ENCODE measurements at places on chromosomes 4 and X.

GRCh38 chrX:50180073-50180940 lies 20.5 kb downstream of the AKAP4 start:
- DNase-seq: no peak

DNA sequence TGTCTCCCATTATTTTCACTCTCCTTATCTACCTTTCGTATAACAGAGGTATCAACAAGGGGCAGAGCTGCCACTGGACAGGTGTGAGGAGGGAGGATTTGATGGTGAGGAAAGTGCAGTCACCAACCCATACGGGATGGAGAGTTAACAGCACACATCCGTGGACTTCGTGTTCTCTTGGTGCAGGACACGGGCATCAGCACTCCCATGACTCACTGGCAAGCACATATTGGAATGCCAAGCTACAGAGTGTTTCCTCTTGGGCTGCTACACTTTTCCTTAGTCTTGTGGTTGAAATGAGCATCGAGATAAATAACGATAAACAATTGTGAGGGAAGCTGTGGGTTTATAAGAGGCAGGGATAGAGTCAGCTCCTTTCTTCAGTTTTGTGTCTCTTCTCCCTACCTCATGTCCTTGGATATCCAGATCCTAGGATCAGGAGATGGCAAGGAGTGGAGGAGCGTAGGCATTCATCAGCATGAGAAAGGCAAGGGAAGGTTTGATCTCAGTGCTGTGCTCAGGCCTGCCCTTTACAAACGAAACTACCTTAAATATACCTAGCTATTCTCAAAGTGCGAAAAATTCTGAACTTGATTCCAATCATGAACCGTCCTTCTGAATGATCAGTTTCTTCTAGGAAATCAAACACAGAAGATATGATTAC lies 96.3 kb downstream of the ZNF827 start:
- no peak for DNase-seq

- DNase-seq: no peak
Measured at GRCh38 chr4:139777757-139778156, 112.1 kb downstream of the MGST2 start.

- peak; percentile 25 for DNase-seq
Measured at GRCh38 chr4:159042097-159042605, 60.7 kb upstream of the RAPGEF2 start.

DNA sequence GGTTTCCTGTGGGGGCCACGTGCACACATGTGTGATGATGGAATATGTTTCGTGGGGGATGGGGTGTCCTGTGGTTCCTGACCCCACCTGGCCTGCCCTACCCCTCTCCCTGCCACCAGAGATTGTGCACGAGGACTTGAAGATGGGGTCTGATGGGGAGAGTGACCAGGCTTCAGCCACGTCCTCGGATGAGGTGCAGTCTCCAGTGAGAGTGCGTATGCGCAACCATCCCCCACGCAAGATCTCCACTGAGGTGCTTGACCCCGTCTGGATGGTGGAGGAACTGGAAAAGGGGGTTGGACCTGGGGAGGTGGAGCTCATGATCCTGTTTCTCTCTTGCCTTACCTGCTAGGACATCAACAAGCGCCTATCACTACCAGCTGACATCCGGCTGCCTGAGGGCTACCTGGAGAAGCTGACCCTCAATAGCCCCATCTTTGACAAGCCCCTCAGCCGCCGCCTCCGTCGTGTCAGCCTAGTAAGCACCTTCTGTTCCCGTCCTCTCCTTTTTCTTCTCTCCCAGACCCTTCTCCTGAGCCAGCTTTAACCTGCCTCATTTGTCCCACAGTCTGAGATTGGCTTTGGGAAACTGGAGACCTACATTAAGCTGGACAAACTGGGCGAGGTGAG lies 5.9 kb downstream of the CDK16 start:
- no peak for DNase-seq

GRCh38 chr4:113905301-113905700 lies 74.1 kb downstream of the ARSJ start:
- no peak for DNase-seq

DNA sequence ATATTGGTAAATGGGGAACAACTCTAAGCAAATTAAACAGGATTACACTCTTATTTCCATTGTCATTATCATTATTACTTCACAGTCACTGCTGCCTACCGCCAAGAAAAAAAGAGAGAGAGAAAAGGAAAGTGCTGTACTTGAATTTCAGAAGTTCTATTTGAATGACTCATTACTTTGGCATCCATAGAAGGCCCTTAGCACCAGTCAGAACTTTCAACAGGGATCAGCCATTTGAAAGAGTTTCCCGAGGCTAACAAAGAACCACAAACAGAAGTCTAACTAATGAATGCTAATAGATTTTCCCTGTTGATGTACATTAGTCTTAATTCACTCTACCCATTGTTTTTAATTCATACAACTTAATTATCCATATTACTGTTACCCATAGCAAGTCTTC lies 116.3 kb downstream of the SHROOM4 start:
- no peak for DNase-seq

- DNase-seq: peak; percentile 5
Measured at GRCh38 chr4:139692309-139693012, 26.8 kb downstream of the MGST2 start.

- no peak for DNase-seq
Measured at GRCh38 chr4:109206620-109207019, 95.8 kb downstream of the COL25A1 start.

- no peak for DNase-seq
Measured at GRCh38 chr4:140138428-140138827, 15.6 kb downstream of the MAML3 start.

- no peak for DNase-seq
Measured at GRCh38 chrX:39828971-39829370, 268.8 kb downstream of the BCOR start.

DNA sequence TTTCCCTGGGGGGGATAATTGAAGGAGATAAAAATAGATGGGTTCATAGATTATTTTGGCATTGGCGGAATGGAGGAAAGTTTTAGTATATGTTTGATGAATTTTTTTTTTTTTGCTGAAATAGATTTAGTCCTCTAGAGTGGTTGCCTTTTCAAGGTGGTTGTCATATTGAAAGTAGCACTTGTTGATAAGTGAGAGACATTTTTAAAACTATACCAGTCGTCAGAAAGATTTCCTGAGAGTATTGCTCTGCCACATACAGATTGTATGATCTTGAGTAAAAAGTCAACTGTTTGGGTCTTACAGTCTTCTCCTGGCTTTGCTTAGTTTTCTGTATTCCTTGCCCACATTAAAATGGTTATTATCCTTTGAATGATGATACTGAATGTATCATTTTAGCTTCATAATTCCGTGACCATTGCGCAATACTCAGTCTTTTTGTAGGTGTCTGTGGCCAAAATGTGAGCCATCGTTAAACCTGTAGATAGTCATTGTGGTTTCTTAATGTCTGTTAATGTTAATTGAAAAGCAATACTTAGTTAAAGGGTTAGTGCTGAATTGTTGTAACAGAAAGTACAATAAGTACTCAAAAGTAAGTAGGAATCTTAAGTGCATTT lies 7.1 kb downstream of the SMARCAD1 start:
- no peak for DNase-seq

DNA sequence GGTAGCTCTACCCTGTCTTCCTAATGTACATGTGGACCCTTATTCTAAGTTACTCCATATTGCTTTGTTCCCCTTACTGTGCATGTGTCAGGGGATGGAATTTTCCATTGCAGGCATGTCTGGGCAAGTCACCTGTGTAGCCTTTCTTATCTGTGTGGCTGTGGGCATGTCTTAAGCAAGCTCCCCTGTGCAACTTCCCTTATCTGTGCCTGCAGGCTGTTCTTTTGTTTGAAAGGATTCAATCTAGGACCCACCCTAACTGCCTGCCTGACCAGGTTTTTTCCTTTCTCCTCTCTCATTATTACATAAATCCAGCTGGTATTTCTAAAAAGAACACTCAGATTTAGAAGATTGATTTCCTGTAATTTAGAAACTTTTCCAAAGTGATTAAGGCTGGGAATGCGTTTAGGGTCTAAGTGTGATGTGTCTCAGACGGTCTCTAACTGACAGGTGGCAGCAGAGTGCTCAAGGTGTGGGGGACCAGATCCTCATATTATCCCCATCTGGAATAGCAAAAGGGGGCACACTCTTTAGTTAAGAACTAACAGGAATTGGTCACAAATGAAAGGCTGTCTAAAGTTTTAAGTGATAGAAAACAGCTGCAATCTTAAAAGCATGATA lies 198.9 kb upstream of the PPP1R2C start:
- no peak for DNase-seq

- no peak for DNase-seq
Measured at GRCh38 chr4:184666670-184667069, 17.1 kb downstream of the PRIMPOL start.

DNA sequence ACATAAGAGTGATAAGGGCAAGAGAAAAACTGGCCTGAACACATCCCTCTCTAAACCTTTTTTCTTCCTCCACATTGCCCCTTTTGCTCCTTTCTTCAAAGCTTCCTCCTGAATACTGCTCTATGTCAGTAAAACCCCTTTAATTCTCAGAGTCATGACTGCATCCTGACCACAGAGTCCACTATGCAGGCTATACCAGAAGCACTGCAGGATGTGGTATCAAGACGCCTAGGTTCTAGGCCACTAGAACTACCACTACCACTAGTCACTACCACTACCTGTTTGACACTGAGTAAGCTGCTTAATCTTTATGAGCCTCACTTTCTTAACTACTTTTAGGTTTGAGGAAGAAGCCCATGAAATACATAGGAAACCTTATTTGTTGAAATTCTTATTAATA lies 38.7 kb downstream of the ARHGEF9 start:
- DNase-seq: peak; percentile 64

DNA sequence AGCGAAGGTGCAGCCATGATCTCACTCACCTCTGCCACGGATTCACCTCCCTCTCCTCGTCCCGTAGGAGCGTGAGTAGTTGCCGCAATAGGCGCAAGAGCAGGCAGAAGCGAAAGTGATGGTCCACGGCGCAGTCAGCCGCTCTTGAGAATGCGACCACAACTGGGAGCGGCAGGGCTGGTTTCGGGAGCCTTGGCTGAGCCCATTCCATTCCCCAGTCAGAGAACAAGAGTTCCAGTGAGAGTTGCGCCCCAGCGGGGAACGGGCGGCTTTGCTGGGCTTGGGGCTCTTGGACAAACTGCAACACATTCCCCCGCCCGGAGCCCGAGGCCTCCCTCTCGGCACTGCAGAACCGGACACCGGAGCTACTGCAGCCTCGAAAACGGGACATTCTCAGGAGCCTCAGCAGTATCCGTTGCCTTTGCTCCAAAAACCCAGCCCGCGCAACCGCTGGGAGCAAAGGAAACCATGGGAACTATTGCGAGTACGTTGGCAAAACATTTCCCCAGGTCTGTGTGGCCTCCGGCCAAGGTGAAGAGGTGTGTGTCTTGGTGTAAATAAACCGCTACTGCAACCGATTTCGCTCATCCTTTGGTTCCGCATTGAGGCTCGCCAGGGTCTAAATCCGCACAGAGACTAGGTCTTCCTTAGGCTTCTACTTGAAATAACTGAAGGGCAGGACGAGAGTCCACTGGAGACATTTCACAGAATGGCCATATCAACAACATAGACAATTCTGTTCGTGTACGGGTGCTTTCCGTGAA lies 5.7 kb upstream of the ZBTB33 start:
- DNase-seq: peak; percentile 83

DNA sequence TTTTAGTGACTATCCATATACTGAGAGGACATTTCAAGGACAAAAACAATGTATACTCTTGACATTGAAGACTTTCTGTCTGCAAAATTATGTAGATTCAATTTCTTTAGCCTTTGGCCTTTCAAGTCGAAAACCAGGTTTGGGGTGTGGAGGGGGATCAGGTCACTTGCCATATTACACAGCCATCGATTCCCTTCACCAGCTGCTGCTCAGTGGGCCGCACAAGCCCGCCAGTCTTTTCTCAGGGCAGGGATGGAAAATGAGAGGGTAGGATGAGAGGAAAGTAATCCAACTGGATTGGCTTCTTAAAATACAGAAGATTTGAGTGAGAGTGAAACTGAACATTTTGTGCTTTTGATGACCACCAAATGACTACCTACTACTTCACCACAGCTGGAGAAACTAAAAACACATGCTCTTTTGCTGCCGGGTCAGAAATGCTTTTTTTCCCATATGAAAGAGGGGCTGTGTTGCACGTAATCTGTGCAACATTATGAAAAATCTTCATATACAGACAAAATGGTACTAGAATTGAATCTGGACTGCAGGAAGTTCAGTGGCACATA lies 51.4 kb downstream of the FHL1 start:
- DNase-seq: no peak

DNA sequence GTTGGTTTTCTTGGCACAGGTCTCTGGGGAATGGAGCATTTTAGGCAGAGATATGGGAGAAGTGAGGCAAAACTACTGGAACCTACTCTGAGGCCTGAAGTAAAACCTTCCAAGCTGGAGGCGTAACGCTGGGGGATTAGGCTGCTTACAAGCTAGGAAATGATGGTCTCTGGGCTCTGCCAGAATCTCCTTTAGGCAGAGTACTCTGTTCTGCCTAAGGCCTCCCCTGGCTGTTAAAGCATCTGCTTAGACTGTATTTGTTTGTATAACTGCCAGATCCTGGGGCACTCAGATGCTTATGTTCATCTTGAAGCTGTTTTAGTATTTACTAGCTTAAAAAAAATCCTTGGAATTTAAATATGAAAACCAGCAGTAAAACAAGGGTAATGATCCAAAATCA lies 822.2 kb downstream of the RPA4 start:
- no peak for DNase-seq

GRCh38 chr4:88526221-88526815 lies 2.7 kb upstream of the PYURF start:
- no peak for DNase-seq

DNA sequence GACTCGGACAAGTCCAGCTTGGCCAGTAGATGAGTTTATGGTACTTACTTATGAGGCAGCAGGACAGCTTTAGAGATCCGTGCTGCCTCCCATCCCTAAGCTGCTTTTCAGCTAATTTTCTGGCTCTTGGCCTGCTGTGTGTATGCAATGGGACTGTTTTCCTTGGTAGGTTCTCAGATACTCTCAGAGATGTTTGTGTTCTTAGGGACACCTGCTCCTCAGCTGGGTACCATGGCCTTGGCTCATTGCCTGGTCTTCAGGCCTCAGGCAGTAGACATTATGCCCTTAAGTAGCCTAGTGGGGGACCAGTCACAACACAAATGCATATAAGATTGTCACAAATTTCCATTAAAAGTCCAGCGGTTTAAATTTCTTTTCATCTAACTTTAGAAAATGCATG lies 688.0 kb downstream of the PCDH7 start:
- DNase-seq: no peak

DNA sequence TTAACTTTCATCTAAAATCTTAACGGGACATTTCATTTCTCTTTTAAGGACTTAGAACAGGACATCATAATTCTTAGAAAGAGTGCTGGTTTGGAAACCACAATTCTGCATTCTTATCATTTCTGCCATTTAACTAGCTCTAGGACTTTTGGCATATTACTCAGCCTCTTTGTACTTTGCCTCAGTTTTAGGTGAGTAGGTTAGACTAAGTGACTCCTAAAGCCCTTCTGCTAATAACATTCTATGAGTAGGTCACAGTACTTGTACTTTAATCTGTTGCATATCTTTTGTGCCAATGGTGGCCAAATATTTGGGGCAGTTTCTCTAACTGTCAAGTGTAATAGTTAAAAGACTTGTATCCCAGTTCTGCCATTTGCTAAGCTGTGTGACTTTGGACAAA lies 115.4 kb upstream of the NUDT6 start:
- no peak for DNase-seq
